Esophagus squamous epithelium (tissue), 5 donors: ENCODE measurements at places on chromosomes 13 and 19.

GRCh38 chr13:66128692-66129269 lies 1101.4 kb downstream of the PCDH9 start:
- DNase-seq: no peak

- no peak for DNase-seq
Observed at GRCh38 chr13:23339225-23339624, 94.3 kb downstream of the SACS start.

DNA sequence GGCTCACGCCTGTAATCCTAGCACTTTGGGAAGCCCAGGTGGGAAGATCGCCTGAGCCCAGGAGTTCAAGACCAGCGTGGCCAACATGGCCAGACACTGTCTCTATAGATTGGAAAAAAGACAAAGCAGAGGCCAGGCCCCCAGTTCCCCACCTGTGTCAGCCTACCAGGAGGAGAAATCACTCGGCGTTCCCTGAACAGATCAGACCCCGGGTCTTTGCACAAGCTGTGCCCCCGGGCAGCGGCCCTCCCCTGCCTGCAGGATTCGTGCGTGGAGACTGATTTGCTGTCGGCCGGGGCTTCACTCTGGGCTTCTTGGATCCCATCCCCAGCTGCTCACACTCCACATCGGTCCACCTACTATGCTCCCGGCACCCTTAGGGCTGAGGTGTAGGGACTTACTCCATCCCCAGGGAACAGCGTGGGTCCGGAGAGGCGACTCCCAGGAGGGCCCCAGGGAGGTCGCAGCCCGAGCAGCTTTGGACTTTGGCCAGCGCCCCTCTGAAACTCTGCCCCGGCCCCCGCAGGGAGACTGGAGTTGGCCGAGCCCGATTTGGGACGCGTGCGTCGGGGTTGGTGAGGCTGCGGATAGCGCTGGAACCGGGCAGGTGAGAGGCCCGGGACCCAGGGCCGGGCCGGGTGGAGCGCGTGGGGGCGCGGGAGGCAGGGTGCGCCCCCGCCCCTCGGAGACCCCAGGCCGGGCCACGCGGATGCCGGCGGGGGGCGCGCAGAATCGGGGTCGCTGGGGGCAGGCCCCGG lies 515 bp upstream of the EFNA2 start:
- no peak for DNase-seq

DNA sequence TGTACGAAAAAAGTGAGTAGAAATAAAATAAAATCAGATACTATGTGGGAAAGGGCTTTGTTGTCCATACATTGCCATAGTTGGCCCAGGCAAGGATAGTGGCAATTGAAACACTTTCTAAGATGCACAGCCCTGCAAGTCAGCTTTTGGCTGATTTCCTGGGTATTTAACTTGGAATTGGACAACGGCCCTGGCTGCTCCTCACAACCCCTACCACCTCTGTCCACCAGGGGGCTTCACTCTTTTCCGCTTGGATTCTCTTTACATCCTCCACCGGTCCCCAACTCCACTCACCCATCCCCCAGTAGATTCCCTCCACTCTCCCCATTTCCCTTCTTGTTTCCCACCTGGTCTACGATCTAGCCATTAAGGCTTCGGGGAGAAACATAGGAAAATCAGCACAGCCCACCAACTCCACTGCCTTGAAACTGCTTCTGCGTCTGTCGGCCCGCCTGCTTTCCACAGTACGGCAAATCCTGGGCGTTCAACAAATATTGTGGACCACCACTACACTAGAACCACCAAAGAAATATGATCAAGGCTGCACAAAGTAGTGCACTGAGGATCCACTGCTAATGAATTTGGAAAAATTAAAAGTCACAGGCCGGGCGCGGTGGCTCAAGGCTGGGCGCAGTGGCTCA lies 48.6 kb upstream of the GTF3A start:
- no peak for DNase-seq

GRCh38 chr19:10070730-10071446 lies 15.2 kb upstream of the SHFL start:
- no peak for DNase-seq

- no peak for DNase-seq
Observed at GRCh38 chr19:13849991-13850909, 26.7 kb upstream of the NANOS3 start.

DNA sequence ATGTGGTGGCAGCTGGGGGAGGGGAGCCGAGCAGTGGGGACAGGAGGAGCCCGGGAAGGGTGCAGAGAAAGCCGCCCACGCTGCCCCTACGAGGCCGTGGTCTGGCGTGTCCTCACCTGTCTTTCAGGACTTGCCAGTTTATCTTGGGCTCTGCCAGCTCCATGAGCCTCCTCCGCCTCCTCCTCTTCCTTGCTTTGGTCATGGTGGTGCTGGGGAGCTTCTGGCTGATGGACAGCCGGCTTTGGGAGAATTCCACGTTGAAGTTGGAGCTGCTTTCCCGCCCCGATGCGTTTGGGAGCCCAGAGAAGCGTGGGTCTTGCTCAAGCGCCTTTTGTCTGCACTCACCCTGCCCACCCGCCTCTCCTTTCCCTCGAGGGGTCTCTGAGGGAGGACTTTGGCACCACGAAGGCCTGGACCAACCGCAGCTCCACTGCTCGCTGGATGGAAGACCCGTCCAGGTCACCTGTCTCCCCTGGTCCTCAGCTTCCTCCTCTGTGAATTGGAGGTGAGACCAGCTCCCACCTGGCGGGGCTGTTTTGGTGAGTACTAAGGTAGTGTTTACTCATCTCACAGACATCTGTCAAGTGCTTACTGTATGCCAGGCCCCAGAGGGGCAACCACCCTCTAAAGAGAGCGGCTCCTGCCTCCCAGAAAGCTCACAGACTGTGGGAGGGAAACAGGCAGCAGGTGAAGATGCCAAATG lies 29.7 kb upstream of the MIER2 start:
- DNase-seq: no peak

GRCh38 chr19:30109565-30109964 lies 167.5 kb downstream of the URI1 start:
- no peak for DNase-seq

- DNase-seq: no peak
Observed at GRCh38 chr13:79621902-79622301, 140.9 kb downstream of the NDFIP2 start.

DNA sequence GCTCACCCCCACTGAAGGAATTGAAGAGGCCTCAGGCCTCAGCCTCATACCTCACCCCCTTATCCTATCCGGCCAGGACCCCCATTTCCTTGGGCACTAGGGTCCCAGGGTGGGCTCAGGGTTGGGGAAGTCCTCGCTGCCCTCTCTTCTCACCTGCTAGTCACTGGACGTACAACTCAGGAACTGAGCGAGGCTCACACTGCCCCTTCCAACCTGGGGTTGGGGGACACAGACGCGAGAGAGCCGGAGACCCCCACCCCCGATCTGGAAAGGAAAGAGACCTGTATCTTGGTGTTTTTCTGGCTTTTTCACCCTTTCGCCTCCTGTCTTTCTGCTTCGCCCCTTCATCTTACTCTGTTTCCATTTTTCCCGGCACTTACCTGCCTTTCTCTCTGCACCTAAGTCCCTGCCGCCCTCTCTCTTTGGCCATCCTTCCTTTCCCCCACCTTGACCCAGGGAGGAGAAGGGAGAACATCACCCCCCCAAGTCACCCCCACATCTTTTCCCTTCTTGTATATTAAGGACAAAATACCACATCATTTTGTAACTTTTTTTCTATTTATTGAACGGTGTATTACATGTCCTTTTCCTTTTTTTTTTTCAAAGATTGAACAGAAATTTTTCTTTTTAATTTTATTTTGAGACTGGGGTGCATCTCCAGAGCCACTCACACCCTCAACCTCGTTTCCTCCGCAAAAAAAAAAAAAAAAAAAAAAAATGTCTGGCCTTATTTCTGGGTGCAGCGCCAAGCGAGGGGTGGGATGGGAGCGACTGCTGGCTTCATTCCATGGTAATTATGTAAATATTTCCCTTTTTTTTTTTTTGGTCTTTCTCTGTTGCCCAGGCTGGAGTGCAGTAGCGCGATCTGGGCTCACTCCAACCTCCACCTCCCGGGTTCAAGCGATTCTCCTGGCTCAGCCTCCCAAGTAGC lies 36.6 kb downstream of the ZSWIM4 start:
- DNase-seq: no peak

DNA sequence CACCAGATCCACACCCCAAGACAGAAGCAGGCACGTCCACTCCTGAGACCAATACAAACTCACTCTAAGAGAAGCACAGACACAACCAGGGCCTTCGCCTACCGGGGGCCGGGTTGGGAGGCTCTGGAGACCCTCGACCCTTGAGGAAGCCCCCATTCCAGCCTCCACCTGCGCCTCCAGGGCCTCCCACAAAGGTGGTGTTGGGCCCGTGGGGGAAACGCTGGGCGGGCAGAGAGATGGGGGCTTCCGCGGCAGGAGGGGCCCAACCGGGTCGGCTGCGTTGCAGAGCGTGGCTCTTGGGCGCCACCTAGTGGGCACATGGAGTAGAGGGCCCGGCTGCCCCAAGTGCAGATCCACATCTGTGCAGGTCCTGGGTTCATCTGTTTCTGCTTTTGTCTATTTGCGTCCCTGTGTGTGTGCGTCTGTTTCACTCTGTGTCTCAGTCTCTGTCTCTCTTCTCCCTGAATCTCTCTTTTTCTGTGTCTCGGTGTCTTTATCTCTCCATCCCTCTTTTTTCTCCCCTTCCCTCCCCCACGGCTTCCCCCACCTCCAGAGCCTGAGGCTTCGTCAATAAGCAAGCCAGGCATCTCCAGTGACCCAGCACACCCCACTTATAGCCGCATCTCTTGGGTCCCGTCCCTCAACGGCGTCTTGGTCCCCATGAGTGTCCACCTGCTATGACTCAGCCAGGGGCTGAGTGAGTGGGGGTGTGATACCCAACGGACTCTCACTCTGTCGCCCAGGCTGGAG lies 10.5 kb upstream of the TINCR start:
- no peak for DNase-seq

DNA sequence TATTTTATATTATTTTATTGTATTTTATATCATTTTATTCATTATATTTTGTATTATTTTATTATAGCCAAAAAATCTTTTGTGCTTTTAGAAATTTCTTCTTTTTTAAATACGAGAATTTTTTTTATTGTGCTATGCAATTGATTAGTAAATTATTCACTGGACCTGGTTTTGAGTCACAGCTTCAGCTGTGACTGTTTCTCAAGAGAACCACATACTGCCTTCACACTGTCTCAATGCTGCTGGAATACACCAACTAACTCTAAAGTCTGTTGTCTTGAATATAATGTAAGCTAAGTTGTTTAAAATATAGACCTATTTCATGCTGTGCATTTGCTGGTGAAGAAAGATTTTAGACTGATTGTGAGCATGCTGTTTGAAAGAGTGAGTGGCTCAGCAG lies 423.6 kb downstream of the NDFIP2 start:
- no peak for DNase-seq

DNA sequence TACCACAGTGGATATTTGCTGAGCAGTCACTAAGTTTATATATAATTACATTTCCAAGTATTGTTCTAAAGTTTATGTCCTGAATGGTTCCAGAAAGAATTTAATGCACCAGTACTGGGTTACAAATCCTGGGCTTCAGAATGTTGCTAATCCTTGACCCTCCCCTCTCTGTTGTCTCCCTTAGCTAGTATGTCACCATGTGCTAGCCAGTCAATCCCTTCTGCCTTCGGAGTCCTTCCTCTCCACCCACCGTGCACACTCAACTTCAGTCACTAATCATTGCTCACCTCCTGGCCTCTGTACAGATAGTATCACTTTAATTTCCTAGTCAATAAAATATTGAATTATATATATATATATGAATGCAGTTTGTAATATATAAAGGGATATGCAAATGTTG lies 7.5 kb downstream of the FAM124A start:
- DNase-seq: no peak

DNA sequence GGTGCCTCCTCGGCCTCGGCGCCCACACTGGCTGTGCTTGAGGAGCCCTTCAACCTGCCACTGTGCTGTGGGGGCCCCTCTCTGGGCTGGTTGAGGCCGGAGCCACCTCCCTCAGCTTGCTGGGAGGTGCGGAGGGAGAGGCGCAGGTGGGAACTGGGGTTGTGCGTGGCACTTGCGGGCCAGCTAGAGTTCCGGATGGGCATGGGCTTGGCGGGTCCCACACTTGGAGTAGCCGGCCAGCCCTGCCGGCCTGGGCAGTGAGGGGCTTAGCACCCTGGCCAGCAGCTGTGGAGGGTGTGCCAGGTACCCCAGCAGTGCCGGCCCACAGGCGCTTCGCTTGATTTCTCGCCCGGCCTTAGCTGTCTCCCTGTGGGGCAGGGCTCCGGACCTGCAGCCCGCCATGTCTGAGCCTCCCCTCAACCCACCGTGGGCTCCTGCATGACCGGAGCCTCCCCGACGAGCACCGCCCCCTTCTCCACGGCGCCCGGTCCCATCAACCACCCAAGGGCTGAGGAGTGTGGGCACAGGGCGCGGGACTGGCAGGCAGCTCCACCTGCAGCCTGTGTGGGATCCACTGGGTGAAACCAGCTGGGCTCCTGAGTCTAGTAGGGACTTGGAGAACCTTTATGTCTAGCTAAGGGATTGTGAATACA lies 723.8 kb downstream of the DIAPH3 start:
- DNase-seq: no peak

DNA sequence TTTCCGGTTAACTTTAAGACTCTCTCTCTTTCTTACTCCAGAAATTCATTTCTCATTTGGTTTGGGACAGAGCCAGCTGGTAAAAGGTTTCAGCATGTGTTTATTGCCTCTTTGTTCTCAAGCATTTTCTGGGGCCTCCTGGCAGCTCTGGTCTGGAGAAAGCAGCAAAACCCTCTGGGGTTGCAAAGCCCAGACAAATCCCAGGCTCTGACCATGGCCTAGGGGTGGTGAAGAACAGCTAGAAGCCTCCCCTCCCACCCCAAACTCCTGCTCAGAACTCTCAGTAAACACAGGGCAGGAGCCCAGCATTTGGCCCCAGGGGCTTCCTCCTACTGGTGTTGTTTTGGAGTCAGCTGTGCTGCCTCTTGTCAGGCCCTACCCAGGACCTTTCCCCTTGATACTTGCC lies 124.2 kb upstream of the SERP2 start:
- no peak for DNase-seq

GRCh38 chr13:101465877-101466276 lies 13.4 kb downstream of the ITGBL1 start:
- no peak for DNase-seq

GRCh38 chr13:113028336-113029060 lies 59.5 kb downstream of the MCF2L start:
- DNase-seq: no peak
